Natural killer cell (primary cell): ENCODE measurements at places on chromosomes 5 and 9. TPM values are rescaled to one million over a fixed set of nuclear protein-coding genes. Genes with fewer than 3 reads are reported as not detected.

Gene PIP5KL1
- 1.4 TPM for total RNA-seq

Gene SPINK7
- total RNA-seq: not detected

Gene IL3
- total RNA-seq: not detected

Gene MAST4
- total RNA-seq: 6.5 TPM

Gene DRD1
- not detected for total RNA-seq

Gene SPATA31D4
- not detected for total RNA-seq

Gene MCC
- total RNA-seq: 0.68 TPM

Gene CDKN2A
- 3.8 TPM for total RNA-seq

Gene IFNK
- total RNA-seq: not detected

DNA sequence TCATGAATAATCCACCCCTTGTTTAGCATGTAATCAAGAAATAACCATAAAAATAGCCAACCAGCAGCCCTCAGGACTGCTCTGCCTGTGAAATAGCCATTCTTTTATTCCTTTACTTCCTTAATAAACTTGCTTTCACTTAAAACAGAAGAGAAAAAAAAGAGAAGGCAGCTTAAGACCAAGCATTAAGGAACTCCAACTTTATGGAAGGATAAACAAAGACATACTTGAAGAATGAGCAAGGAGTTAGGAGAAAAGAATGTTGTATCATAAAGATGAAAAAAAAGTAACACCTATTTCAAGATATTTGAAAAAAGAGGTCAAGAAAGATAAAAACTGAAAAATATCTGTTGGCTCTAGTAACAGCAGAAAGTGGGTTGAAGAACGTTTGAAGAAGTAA, 107.6 kb downstream of the RNF180 start:
- H3K4me3 ChIP-seq: no peak overlapping the region
- no peak for DNase-seq
- no peaks in the 10 kb centered on the region for H3K27me3 ChIP-seq
- H3K4me1 ChIP-seq: no peaks in the 10 kb centered on the region

GRCh38 chr9:133803745-133804144, 65.6 kb upstream of the SARDH start:
- H3K4me1 ChIP-seq: no peaks in the 10 kb centered on the region
- no peaks in the 10 kb centered on the region for H3K36me3 ChIP-seq
- no peak for DNase-seq
- H3K27me3 ChIP-seq: no peaks in the 10 kb centered on the region
- no peak overlapping the region for H3K27ac ChIP-seq

DNA sequence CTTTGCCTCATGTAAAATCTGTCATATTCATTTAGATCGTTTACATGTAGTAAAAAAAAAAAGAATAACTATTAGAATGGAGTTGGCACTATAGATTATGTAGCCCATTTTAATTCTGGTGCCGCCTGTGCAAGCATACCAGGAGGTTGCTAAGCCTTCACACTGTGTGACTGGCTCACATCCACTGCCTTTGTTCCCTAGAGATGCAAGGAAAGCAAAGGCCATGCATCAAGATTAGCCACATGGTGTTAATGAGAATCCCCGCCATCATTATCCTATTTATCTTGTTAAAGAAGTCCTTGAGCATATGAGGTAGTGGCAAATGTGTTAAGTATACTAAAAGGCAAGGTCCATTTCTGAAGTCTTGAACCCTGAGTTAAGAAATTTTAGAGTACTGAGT, 279.6 kb downstream of the RFX3 start:
- peaks cover 9% of the 10 kb centered on the region for H3K36me3 ChIP-seq
- H3K4me3 ChIP-seq: no peak overlapping the region
- no peaks in the 10 kb centered on the region for H3K27me3 ChIP-seq

DNA sequence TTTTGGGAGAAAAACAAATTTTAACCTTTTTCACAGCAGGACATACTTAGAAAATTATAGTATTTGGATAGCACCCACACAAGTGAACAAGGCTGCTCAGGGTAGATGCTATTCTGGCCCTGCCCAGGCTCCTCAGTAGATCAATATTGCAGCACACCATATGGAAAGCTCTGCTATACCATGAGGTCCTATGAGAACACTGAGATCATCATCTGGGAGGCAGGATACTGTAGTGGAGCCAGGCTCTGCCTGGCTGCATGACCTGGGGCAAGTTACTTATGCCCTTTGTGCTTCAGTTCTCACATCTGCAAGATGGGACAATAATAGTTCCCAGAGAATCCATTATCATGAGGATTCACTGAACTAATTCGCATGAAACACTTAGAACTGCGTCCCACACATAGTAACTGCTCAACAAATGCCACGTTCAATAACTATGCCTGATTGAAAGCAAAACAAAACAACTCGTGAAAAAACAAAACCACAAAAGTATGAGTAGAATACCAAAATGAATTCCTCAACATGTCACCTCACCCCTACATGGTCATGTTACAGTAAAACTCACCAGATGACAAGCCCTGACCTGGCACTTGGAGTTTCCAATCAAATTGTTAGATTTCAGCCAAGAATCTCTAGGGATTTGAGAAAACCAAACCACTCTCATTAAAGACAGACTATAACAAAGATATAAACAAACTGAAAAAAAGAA, 31.9 kb downstream of the ARSB start:
- H3K4me3 ChIP-seq: no peak overlapping the region
- no peak overlapping the region for H3K27ac ChIP-seq
- peaks cover 3% of the 10 kb centered on the region for H3K36me3 ChIP-seq
- H3K4me1 ChIP-seq: no peaks in the 10 kb centered on the region
- H3K27me3 ChIP-seq: no peaks in the 10 kb centered on the region
- no peak for DNase-seq

GRCh38 chr5:180469586-180469865, 24.7 kb upstream of the CNOT6 start:
- H3K36me3 ChIP-seq: no peaks in the 10 kb centered on the region
- no peak for DNase-seq
- no peak overlapping the region for H3K4me3 ChIP-seq
- no peak overlapping the region for H3K27ac ChIP-seq
- no peaks in the 10 kb centered on the region for H3K27me3 ChIP-seq

- no peaks in the 10 kb centered on the region for H3K36me3 ChIP-seq
- H3K4me1 ChIP-seq: peaks cover 9% of the 10 kb centered on the region
- no peak for DNase-seq
- H3K4me3 ChIP-seq: no peak overlapping the region
- H3K27me3 ChIP-seq: peaks cover 7% of the 10 kb centered on the region
Observed at GRCh38 chr5:75608870-75609269, 2.4 kb upstream of the ANKDD1B start.

DNA sequence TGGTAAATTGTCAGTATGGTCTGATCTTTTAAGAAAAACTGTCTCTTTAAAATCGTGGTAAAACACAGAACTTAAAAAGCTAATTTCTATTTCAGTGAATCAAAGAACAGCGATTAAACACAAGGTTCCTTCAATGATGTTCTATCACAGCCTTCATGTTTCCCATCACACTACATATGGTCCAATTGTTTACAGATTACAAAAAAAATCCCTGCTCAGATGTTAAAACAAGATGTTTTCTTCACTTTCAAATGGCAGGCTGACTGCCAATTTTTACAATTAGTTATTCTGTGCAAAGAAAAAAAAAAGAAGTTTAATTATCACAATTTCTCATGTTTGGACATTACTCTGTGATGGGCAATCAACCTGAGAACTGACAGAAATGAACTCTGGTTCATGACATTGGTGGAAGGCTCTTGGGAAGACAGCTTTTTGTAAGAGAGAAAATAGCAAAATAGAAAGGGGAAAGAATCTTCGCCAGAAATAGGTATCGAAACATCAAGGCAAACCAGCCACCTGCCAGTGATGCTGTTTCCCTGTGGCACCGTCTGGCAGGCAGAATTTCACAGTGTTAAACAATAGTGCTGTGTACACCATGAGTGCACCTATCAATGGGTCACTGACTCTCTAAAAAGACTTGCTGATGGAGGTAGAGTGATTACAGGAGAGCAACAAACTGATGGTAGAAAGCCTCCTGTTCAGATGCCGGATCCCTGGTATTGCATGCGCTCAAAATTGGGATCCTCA, 1020.0 kb upstream of the ARRDC3 start:
- H3K4me3 ChIP-seq: no peak overlapping the region
- H3K36me3 ChIP-seq: no peaks in the 10 kb centered on the region
- no peak overlapping the region for H3K27ac ChIP-seq
- DNase-seq: no peak

GRCh38 chr9:104900871-104901270, 27.1 kb downstream of the ABCA1 start:
- no peak overlapping the region for H3K4me3 ChIP-seq
- H3K27me3 ChIP-seq: no peaks in the 10 kb centered on the region
- no peaks in the 10 kb centered on the region for H3K36me3 ChIP-seq
- DNase-seq: no peak
- H3K4me1 ChIP-seq: no peaks in the 10 kb centered on the region

GRCh38 chr9:114551750-114552685, 35.6 kb upstream of the ATP6V1G1 start:
- no peaks in the 10 kb centered on the region for H3K4me1 ChIP-seq
- H3K4me3 ChIP-seq: no peak overlapping the region
- H3K27me3 ChIP-seq: no peaks in the 10 kb centered on the region
- no peaks in the 10 kb centered on the region for H3K36me3 ChIP-seq
- DNase-seq: no peak

- H3K27me3 ChIP-seq: no peaks in the 10 kb centered on the region
- H3K27ac ChIP-seq: no peak overlapping the region
- no peaks in the 10 kb centered on the region for H3K36me3 ChIP-seq
Observed at GRCh38 chr5:164224772-164225171, 719.4 kb downstream of the MAT2B start.

GRCh38 chr9:137902646-137903045, 25.1 kb downstream of the CACNA1B start:
- no peak overlapping the region for H3K27ac ChIP-seq
- no peak for DNase-seq
- H3K4me3 ChIP-seq: no peak overlapping the region

GRCh38 chr5:107518616-107519015, 152.1 kb downstream of the EFNA5 start:
- DNase-seq: no peak
- no peak overlapping the region for H3K4me3 ChIP-seq
- no peaks in the 10 kb centered on the region for H3K36me3 ChIP-seq
- H3K4me1 ChIP-seq: peaks cover 6% of the 10 kb centered on the region
- H3K27ac ChIP-seq: no peak overlapping the region

GRCh38 chr9:129138476-129139232, 27.4 kb downstream of the PTPA start:
- H3K4me3 ChIP-seq: no peak overlapping the region
- no peaks in the 10 kb centered on the region for H3K27me3 ChIP-seq
- no peak overlapping the region for H3K27ac ChIP-seq
- peaks cover 35% of the 10 kb centered on the region for H3K4me1 ChIP-seq
- H3K36me3 ChIP-seq: peaks cover 26% of the 10 kb centered on the region
